ENCODE measurements at places on chromosomes 12 and 14.

- peak; percentile 63 for DNase-seq
These were observed 28.8 kb downstream of the YEATS4 start for GRCh38 chr12:69388371-69388770.

DNA sequence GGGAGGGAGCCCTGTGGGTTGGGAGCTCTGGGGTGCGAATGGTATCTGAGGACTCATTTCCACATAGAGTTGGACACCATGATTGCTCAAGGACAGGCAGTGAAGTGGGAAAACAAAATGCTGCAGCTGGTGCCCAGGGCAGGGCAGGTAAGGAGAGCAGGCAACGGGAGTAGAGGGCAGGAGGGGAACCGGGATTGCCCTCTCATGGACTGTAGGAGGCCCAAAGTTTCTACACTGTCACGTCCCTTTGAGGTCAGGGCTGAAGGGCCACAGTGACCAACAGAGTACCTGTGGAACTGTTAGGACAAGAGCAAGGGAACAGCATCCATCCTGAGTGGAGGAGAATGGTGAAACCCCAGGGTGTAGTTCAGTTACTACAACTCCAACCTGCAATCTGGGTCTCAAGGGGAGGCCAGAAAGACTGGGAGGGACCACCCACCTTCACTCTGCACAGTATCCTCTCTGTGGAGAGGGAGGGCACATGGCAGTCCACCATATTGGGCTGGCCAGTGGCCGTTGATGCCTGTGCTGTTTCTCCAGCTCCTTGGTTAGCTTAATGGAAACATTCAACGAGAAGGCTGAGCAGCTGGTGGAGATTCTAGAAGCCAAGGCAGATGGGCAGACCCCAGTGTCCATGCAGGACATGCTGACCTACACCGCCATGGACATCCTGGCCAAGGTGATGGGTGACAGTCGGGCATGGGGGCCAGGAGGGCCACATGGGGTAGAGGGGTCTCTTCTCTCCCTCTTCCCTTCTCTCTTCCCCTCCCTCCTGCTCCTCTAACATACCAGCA lies 22.2 kb downstream of the CYP46A1 start:
- no peak for DNase-seq

GRCh38 chr12:97274386-97274785 lies 188.2 kb upstream of the RMST start:
- no peak for DNase-seq

DNA sequence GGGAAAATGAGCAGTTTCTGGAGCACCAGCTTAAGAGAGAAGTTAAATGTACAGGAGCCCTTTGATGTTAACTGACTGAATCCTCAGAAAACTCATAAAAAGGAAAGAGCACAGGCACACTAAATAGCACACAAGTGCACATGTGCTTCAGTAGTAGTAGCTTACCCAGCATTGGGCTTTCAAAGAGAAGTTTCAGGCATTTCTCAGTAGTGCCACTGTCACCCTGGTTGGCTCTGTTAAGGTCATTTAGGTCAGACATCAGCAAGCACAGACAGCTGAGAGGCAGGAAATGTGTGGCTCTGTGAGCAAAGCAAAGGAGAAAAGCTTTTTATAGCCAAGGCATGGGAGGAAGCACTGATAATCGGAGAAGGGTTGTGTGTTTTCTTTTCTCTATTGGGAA lies 96.3 kb upstream of the HIF1A start:
- no peak for DNase-seq

DNA sequence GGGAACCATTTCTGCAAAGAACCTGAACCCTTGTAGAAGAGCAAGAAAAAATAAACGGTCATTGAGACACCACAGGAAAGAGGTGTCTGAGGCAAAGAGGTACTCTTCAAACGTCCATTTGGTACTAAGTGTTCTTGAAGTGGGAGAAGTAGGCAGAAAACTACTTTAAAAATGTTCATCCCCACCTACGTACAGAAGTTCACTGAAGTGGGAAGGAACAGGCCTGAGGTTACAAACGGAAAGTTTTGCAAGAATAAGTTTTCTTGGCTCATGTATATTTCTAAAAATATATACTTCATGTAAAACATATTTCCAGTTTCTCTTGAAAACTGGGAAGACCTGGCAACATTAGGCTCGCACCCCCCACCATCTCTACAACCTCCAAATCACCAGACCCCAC lies 61.2 kb downstream of the STXBP6 start:
- DNase-seq = no peak

- DNase-seq = no peak
These were observed 34.6 kb downstream of the PTPRO start for GRCh38 chr12:15356951-15357364.

DNA sequence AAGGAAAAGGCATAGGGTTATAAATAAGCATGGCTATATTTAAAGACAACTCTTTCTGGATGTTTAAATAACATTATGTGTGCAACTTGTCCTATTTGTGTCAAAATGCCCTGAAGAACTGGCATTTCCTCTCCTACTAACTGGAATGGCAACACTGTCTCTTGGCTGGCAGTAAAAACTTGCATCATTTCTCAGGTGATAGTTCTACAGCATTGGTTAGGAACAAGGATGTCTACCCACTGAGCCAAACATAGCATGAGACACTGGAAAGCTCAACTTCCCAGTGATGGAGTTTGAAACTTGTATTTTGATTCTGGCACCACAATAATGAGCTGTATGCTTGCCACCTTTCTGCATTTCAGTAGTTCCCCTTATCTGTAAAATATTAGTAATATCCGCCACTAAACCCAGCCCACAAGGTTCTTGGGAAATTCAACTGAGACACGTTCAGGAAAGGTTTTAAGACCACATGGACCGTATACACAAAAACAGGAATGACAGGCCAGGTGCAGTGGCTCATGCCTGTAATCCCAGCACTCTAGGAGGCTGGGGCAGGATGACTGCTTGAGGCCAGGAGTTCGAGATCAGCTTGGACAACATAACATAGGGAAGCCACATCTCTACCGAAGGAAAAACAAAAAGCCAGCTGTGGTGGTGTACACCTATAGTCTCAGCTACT lies 5.1 kb downstream of the SLC38A2 start:
- no peak for DNase-seq

DNA sequence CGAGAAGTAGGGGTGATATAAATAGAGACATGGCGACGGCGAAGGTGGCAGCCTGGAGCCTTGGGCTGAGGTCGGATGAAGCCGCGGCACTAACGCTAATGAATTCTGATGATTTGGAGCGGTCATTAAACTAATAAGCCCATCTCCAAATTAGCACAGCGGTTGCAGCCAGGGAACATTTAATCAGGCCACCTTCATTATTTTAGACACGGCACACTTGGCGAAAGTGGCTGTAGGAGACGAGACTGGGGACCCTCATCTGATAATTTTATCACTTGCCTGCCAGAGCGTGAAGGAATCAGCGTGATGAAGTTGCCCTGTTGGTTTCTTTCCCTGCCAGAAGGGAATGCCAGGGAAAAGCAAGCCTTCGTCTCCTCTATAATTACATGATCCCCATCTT lies 664.3 kb upstream of the TBX3 start:
- DNase-seq = no peak

DNA sequence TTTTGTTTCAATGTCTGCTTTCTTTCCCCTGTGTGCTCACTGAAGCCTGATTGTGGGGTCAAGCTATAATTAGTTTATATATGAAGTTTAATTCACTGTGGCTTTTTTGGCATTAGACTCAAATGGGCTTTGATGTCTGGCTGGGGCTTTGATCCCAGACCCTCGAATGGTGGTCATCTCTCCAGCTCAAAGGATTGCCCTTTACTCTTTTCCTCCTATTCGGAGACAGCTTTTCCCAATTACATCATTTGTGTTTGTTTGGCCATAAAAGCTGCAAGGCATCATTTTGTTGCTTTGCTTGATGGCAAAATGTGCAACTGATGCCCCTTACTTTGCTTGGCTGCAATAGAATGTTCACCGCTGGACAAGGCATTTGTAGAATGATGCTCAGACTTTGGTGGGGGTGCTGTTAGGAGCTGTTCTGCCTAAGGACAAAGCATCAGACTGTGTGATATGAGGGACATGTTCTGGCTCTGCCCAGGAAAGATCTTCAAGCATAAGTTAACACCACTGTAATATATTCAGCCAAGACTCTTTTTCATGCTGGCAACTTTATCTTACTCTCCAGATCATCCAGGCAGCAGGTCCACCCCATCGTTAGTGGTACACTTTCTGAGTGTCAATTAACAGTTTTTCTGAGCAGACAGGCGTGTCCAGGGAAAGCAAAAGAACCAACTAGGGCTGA lies 3.2 kb upstream of the DACT1 start:
- DNase-seq = no peak

- no peak for DNase-seq
These were observed 1.8 kb upstream of the RAB21 start for GRCh38 chr12:71752891-71753290.

- no peak for DNase-seq
These were observed 249.9 kb upstream of the RGS6 start for GRCh38 chr14:71682337-71682736.

DNA sequence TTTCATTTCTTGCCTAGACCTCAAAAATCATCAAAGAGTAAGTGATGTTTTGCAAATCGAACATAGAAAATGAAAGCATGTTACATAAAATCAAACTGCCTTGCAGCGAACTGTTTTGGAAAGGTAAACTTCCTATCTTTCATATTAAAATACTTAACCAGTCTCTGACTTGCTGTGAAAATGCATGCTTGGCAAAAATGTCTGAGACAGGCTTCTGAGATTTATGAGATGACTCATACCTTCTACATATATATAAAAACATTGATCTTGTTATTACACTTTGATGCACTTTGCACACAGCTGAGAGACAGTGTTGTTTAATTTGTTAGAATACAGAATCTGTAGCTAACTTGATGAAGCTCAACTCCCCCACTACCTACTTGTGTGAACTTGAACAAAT lies 179.1 kb downstream of the KITLG start:
- no peak for DNase-seq

DNA sequence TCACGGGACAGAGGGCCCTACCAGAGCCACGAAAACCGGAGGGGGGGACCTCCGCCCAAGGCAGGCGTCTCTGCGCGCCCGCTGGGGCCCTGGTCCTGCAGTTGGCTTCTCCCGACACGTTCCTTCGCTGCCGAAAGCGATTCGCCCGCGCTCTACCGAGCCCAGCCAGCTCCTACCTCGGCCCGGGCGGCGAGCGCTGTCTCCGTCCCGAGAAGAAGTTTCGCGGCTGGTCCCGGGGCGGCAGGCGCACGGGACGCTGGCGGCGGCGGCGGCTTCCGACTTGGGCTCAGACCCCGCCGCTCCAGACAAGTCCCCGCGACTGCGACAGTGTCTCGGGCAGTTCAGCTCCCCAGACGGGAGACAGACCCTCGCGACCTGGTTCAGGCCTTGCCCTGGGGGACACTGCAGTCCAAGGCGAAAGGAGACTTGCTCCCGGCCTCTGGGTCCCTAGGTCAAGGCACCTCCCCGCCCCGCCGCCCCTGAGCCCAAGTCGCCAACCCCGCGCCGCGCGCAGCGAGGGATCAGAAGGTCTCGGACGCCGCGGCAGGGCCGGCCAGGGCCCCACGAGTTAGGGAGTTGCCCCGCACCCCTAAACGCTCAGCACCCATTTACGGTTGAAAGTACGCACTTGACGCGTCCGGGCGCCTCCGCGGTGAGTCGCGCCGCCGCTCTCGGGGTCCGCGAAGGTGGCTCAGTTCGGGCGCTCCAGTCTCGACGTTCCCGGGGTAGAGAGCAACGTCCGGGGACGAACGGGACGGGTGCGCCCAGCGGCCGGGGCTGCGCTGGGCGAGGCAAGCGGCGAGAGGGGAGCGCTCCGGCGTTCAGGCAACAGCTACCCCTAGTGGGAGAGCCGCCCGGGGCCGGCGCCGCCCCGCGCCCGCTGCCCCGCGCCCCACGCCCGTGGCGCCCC lies 1.4 kb upstream of the DIO3 start:
- DNase-seq = peak; percentile 31

GRCh38 chr12:32264961-32265360 lies 134.4 kb upstream of the FGD4 start:
- peak; percentile 97 for DNase-seq

DNA sequence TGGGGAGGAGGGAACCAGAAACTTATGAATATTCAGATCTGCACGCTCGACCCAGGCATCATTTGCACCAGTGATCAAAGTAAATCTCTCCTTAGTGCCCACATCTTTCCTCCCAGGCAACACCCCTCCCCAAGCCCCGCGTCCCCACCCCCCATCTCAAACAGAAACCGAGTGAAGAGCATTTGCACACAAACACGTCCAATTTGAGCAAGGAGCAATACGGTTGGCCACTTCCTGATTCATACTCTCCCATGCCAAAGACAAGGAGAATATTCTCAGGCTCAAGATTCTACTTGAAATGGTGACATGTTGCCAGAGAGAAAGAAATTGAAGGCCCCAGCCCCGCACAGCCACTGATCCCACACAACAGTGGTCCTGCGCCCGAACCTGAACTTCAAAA lies 7.1 kb downstream of the FOXN3 start:
- no peak for DNase-seq

DNA sequence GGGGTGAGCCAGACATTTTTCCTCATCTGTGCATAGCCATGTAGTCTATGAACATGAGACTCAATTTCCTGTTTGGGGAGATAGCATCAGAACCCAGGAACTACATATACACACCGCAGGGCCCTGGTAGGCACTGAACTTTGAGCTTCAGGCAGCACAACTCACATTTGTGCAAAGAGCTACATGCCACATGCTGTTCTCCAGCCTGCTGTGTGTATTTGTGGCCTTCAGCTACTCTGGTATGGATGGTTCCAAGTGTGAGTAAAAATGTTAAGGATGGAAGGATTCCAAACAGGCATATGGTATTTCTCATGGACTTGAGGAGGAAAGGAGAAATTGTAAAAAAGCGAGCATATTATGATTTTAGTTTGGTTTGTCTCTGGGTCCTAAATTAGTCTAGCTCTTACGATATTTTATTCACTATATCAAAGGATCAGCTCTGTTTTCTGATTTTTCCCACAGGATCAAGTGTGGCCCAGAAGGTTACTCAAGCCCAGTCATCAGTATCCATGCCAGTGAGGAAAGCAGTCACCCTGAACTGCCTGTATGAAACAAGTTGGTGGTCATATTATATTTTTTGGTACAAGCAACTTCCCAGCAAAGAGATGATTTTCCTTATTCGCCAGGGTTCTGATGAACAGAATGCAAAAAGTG lies 422.4 kb upstream of the OR4E1 start:
- DNase-seq = no peak

- DNase-seq = no peak
These were observed 13.3 kb upstream of the MAP3K9 start for GRCh38 chr14:70822530-70823185.

- DNase-seq = no peak
These were observed 20.6 kb downstream of the RASSF8 start for GRCh38 chr12:25979059-25979458.

DNA sequence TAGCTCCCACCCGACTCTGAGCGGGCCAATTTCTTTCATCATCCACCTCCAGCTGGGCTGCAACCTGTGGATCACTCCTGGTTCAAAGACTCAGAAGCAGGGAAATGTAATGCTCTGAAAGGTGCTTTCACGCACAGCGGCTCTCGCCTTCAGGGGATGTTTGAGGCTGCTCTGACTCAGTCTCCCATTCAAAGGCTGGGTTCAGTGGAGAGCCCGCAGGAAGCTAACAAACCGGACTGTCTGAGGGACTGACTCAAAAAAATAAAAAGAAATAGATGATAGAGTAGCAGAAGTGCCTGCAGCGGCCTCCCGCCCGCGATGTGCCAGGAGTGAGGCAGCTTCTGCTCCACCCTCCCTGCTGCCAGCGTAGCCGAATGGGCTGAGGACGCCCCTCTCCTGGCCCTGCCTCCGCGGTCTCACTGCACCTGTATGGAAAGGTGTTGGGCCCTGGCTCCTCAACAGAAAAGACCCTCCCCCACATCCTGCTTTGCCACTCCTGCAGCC lies 98.0 kb downstream of the GCH1 start:
- DNase-seq = no peak
